ENCODE measurements at places on chromosomes 11 and 22.

GRCh38 chr11:125092669-125093068, 18.8 kb downstream of the TMEM218 start:
- no peak for DNase-seq

DNA sequence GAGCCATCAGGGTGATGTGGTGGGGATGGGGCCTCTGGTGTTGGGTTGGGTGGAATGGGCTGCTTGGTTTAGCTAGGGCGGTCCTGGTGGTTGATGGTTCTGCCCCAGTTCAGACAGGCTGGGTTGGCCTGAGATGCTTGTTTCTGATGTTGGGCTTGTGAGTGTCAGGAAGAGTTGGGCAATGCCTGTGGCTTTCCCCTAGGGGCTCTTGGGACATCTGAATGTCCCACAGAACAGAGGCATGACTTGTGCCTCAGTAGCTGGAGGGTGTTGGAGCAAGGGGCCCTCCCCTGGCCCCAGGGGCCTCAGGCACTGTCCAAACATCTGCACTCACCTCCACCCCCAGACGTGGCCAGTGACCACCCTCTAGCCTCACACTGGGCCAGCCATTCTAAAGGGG, 14.0 kb upstream of the CTSD start:
- no peak for DNase-seq

- no peak for DNase-seq
These were observed 58.6 kb downstream of the SC5D start for GRCh38 chr11:121351083-121351630.

DNA sequence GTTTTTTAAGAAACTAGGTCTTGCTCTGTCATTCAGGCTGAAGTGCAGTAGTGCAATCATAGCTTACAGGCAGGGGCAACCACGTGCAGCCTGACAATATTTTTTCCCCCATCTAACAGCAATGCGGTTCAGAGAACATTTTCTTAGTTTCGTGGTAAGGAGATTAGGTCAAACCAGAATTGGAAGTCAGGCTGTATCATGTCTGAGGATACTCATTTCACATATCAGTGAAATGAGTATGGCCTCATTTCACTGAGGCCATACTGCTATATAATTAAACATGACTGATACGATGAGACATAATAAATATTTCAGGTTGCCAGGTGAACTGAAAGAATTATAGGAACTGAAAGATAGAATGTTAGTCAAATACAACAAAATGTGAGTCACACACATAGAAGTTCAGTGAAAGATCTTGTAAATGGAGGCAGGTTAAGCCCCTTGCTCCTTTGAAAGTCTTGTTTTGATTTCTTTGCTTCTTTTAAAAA, 32.5 kb upstream of the IZUMO1R start:
- no peak for DNase-seq

DNA sequence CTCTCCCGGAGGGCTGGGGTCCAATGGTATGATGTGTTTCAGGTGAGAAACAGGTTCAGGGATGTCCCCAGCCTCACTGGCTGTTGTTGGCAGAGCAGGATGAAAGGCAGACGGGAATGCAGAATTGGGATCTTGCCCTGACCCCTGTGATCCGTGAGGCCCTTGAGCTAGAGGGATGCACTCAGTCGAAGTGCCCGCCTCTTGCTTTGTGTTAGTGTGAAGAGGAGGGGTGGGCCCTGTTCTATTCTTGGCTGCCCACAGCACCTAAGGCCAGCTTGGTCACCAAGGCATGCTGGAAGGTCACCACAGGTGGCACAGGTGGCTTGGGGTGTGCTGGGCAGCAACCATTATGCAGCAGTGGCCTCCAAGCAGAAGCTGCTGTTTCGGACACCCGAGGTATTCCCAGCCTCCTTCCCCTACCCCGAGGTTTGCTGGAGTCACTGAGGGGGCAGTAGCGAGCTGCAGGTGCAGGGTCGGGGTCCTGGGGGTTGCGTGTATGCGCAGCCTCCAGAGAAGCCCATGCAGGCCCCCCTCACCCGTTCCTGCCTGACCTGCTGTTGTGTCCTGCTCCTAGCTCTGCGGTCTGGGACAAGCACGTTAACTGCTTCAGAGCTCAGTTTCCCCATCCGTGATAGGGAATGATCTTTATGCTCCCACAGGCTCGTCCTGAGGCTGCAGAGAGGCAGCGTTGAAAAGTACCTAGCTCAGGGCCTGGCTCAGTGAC, 13.0 kb downstream of the LRP5 start:
- DNase-seq, result no peak

DNA sequence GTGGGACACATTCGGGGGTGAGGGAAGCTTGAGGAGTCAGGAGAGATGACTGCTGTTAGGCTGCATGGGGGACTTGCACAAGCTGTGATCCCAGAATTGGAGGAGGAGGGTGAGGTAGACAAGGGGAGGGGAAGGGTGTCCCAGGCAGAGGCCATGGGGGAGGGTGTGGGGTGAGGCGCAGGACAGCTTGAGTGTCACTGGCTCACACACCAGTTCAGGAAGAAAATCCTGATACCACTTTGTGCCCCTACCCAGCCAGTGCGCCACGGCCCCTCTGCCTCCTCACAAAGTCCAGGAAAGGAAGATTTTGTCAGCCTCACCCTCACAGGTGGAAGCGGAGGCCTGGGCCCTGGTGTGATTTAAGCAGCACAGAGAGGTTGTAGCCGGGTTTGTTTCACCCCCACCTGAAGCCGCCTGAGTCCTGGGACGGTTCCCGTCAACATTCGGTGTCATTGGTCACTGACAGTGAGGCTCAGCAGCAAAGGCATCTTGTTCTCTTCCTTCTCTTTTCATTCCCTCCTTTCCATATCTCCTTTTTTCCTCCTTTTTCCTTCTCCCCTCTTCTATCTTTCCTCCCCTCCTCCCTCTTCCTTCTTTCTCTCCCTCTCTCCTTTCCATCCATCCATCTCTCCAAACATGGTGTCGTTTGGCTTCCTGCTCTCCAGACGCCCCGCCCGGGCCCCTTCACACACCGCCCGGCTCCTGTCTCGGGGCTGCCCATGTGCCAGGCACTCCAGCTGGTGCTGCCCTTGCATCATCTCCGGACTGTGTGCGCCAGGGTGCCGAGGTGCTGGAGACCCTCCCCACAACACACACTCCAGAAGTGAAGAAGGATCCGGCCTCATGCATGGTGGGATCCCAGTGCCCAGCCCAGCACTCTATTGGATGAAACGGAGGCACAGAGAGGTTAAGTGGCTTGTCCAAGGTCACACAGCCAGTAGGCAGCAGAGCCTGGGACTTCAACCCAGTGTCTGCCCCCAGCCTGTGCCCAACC, 89.3 kb downstream of the MPPED1 start:
- DNase-seq, result no peak

DNA sequence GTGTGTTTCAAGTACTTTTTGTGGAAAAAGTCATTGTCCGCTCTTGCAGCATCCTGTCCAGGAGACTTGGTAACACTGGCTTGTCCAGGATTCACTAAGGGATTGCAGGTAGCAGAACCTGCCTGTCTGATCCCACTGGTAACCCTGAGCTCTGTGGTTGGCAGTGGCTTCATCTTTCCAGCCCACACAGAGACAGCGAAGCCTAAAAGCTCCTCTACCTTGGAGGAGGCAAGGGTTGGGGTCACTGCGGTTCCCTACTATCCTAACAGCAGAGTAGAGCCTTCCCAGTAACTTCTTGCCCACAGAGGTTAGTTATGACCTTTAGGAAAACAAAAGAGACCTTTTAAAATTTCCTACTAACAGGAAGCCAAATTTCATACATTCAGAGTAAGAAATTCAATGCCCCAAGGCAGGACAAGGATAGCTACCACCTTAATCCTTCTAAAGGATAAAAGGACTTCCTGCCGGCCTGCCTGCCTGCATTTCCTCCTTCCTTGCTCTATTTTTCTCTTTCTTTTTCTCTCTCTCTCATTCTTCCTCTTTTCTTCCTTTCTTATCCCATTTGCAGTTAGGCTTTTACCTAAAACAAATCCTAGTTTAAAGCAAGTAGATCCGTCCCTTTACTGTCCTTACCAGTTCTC, 8.4 kb upstream of the RCN1 start:
- DNase-seq, result no peak

DNA sequence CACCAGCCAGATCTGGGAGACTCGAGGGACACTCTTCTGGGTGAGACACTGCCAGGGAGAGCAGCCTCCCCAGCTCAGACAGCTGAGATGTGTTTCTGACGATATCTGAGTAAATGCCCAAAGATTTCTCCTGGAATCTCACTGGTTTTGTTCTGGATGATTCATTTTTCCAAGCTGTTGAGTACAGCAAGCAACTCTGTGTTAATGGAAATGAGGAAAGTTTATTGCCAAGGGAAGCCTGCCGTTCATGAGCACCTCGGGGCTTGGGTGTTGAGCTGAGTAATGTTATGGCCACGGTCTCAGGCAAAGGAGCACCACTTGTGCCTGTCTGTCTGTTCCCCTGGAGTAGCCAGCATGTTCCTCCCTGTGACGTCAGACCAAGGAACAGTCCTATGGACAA, 1132.4 kb downstream of the BRD1 start:
- no peak for DNase-seq

DNA sequence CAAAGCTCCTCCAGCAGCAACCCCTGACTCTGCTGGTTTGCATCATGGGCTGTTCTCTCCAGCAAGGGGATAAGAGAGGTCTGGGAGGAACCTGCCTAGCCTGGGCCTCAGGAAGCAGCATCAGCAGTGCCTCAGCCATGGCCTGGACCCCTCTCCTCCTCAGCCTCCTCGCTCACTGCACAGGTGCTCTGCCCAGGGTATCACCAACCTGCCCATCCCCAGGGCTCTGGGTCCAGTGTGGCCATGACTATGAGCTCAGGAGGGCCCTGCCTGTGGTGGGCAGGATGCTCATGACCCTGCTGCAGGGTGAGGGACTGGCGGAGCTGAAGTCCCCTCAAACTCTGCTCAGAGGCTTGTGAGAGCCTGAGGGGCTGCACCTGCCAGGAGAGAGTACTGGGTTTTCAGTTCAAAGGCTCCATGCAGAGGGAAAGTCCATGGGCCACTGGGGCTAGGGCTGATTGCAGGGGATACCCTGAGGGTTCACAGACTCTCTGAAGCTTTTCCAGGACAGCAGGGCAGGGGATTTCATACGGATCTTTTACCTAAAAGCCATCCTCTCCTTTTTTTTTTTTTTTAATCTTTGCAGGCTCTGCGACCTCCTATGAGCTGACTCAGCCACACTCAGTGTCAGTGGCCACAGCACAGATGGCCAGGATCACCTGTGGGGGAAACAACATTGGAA, 115.8 kb upstream of the IGLL5 start:
- no peak for DNase-seq
